ENCODE measurements at places on chromosomes 1 and 21.

- no peak for DNase-seq
Observed at GRCh38 chr1:110055493-110056284, 14.8 kb downstream of the ALX3 start.

- peak; percentile 69 for DNase-seq
Observed at GRCh38 chr1:28365864-28366263, 3.7 kb upstream of the PHACTR4 start.

DNA sequence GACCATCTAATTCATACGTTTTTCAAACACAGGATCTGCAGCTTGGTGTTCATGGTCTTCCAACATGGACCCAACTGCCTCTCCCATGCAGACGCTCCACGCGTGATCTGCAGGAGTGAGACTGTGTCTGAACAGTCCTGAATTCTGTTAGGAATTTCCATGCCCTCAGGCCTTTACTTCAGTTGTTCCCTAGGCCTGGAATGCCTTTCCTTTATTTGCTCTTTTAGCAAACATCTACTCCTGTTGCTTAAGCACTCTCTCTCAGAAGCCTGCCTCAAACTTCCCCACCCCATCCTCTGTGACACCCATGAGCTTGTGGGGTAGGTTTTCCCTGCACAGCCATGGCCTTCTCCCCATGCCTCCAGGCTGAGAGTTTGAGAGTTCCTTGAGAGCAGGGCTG lies 73.7 kb downstream of the DMRTB1 start:
- no peak for DNase-seq

DNA sequence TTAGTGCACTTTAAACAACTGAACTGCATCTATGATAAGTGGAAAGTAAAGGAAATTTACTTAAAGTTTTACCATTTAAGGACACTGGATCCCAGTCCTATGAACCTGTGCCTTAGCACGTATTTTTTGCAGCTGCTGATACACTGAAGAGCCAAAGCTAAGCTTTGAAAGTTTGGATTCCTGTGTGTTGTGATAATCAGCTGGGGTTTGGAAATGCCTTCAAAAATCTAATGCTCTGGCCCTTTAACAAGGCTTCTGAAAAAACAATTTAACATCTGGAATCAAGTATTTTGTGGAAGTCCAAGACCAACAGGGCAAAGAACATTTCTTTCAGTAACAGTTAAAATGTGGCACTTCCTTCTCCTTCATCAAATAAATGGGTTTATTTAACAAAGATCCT lies 51.8 kb downstream of the DDAH1 start:
- DNase-seq = no peak

DNA sequence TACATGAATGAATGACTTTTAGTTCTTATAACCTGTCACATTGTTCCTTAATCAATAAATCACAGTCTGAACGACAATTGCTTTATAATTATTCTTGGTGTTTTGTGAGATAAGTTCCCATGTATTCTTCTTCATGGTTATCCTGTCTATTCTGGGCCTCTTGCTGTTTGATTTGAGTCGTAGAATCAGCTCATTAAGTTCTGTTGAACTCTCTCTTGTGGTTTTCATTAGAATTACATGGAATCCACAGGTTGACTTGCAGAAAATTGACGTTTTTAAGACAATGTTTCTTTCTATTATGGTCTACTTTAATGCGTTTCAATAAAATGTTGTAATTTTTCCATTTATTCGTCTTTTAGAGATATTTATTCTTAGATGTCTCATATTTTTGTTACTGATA lies 4.0 kb upstream of the LCE1A start:
- DNase-seq = no peak

DNA sequence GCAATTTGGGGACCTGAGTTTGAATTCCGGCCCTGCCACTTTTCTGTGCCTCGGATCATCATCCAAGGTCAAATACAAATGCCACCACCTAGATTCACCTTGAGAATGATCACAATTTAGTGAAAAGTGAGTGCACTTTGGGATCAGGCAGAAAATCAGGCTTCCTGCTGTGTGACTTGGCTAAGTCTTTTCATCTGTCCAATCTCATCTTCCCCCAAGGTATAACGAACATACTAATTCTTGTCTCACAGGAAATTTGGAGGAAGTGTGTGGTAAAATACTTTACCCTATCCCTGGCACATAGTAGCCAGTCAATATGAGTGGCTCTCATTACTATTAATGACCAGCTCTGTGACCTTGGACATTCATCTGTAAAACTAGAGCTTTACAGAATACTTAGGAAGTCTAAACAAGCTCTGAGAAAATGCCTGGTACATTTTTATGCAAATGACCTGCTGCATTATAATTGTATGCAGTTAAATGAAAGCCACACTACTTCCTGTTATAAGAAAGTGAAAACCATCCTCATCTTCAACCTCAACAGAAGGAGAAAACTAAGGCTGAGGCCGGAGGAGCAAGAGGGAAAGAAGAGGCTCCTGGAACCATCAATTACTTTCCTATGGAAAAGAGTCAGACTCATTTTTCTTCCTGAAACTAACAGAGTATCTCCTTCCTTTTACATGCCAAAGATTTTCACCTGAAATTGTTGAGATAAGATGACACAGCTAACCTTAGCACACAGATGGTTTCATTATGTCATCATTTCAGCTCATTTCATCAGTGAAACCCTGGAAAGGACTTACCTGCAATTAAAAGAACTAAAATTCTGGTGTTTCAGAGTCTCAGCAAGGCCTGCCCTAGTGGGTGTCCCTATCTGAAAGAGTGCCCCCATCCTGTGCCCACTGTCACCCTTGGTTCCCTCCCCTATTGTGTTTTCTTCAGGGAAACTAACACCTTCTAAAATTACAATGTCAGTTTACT lies 32.6 kb upstream of the RGS8 start:
- DNase-seq = no peak

Measured in NCI-H2029 (cell line).